CD8-positive, alpha-beta memory T cell (primary cell): ENCODE measurements at places on chromosomes 4 and X. TPM values are rescaled to one million over a fixed set of nuclear protein-coding genes. Genes with fewer than 3 reads are reported as not detected.

OPHN1 gene
- total RNA-seq, result 0.20 TPM

ELF4 gene
- 24.7 TPM for total RNA-seq

- no peak for DNase-seq
These were observed 2.4 kb upstream of the MBTPS2 start for GRCh38 chrX:21837056-21837455.

- no peak for DNase-seq
These were observed 1.4 kb downstream of the UBA6 start for GRCh38 chr4:67699603-67700002.

DNA sequence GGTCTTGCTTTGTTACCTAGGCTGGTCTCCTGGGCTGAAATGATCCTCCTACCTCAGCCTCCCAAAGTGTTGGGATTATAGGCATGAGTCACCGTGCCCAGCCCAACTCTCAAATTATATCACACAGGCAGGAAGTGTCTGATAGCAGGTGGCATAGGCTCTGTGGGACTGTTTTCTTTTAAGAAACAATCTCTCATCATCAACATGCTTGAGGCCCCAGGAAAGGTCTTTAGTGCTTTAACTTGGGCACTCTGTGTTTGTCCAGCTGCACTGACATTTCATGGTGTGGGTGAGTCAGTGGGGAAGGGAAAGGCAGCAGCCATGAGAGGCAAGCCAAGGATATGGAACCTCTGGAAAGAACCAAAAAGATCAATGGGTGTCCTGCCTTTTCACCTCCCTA, 88.1 kb upstream of the TSPAN5 start:
- DNase-seq, result no peak

SLC30A9 gene
- total RNA-seq, result 54.3 TPM

DNA sequence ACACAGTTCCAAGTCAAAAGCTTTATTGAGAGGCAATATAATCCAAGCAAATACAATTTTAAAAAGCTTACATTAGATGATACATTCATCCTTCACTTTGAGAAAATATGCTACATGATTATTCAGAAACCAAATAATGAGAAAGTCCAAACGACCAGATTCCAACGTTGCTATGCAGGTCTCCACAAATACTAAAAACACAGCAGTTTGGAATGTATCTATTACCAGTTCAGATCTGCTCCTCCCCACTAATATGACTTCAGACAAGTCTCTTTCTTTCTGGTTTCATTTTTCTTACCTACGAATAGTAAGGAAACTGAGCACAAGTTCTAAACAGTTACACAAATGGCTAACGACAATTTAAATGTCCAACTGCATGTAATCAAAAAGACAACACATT, 9.5 kb downstream of the NAF1 start:
- no peak for DNase-seq

ANAPC10 gene
- total RNA-seq, result 26.8 TPM

DNA sequence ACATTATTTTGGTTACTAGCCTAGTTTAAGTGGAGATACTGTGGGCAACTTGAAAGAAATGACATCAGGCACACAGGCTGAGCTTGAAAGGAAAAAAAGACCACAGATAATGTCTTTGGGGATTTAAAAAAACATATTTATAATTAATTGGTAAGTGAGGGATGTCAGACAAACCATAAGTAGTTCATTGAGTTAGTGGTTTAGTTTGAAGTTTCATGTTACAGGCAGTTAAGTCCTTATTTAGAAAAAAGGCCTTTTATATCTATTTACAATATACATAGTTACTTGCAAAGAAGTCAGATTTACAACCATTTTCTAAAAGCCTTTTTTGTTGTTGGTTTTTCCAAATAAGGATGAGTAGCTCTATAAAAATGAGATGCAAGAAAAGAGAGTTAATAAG, 89.2 kb downstream of the CDS1 start:
- no peak for DNase-seq

ZNF718 gene
- 10.0 TPM for total RNA-seq

DNA sequence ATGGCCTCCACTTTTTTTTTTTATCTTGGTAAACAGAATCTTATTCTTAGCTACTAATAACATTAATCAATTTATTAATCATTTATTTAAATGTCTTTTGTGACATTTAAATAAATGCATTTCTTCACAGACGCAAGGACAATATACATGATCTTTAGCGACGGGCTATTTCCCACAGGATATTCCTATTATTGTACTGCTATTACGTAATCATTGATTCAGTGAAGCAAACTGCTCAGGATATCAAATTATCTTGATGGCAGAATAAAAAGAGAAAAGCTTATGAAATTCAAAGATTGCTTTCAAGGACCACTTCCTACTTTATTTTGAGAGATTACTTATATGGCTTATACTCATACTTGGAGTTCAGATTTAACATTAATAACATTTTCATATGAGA, 114.1 kb downstream of the FAM9B start:
- DNase-seq, result no peak

- DNase-seq, result no peak
These were observed 15.8 kb upstream of the UBE2K start for GRCh38 chr4:39682138-39682537.

DNA sequence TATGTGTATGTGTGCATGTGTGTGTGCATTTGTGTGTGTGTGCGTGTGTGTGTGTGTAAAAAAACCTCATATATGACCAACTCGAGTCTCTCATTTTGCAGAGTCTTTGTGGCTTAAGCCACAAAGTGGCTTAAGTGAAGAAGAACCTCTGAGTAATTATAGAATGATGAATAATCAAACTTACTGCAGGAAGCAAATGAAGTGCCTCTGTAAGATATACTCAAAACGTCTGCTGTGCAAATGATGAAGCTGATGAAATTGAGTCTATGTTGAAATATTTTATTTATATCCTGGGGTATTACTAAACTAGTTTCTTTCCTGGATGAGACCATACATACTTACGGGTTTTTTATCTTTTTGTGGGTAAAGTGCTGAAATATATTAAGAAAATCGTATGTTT, 1198.7 kb downstream of the PCDH7 start:
- no peak for DNase-seq

SPACA5 gene
- total RNA-seq, result not detected

DNA sequence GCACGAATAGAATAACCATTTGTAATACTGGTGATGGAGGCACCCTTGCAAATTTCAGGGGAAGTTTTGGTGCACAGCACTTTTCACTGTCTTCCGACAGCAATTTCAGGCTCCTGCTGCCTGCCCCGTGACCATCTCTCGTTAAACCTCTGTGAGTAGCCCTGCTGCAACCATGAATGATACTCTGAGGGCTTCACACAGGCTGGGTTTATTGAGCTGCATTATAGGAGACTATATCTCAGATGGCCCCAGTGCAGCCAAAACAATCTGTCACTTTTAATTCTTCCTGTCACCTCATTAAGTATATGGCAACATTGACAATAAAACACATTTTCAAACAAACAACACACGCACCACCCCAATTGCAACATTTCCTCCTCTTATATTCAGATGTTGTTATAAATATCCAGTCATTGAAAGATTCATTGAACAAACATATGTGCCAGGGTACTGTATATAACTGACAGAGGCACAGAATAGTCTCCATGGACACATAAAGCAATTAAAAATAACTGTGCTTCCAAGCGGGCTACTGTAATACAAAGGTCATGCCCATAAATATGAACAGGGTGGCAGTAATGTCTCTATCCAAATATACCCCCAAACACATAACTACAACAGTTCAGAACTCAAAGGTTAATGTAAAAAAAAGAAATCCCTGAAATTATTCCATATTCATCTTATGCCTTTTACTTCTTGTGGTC, 477.0 kb downstream of the GBA3 start:
- no peak for DNase-seq

ARHGAP6 gene
- not detected for total RNA-seq

SCD5 gene
- total RNA-seq, result 6.3 TPM

DNA sequence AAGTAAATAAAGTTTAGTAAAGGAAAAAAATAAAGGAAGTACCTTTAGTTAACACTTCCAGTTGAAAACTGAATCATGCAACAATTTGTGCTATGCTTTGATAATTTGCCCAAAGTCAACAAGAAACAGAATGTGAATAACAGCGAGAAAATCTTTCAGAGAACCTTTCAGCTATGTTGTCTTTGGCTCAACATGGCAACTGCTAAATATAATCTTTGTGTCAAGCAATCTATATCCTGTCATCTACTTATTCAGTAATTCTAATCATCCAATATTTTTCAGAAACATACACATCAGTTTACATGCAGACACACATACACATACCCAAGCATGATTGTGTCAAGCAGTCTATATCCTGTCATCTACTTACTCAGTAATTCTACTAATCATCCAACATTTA, 136.0 kb upstream of the PABPC4L start:
- DNase-seq, result no peak

GRCh38 chrX:110401135-110401534, 42.5 kb downstream of the RTL9 start:
- DNase-seq, result no peak

DNA sequence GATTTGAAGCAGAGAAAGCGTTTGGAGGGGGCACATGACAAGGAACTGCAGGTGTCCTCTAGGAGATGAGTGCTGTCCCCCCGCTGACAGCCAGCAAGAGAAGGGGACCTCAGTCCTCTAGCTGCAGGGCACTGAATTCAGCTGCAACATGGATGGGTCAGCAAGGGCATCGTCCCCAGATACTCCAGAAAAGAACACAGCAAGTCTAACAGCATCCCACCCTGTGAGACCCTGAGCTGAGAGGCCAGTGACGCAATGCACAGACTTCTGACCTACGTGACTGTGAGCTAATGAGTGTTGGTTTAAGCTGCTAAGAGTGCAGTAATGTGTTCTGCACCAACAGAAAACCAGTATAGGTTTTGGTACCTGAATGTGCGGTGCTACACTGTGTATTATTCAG, 11.6 kb upstream of the CENPVL2 start:
- no peak for DNase-seq

GRCh38 chrX:725971-726370, 95.4 kb downstream of the SHOX start:
- no peak for DNase-seq

DNA sequence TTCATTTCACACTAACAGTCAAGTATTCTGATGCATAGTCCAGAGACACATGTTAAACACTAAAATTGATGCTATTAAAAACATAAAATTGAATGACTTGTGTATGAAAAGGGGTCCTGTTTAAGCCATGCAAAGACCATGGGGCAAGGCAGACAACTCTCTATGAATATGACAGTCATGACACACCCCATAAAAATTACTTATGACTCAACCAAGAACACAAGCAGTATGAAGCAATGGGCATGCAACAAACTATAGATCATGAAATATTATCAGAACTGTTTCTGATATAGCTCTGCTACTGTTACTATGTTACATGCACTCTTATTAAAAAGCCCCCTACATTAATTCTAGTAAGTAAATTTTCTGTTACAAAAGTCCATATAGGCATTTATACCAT, 57.5 kb upstream of the ZCCHC13 start:
- DNase-seq, result no peak

TSPAN7 gene
- total RNA-seq, result 0.18 TPM
